ENCODE measurements at places on chromosomes 4 and X.

DNA sequence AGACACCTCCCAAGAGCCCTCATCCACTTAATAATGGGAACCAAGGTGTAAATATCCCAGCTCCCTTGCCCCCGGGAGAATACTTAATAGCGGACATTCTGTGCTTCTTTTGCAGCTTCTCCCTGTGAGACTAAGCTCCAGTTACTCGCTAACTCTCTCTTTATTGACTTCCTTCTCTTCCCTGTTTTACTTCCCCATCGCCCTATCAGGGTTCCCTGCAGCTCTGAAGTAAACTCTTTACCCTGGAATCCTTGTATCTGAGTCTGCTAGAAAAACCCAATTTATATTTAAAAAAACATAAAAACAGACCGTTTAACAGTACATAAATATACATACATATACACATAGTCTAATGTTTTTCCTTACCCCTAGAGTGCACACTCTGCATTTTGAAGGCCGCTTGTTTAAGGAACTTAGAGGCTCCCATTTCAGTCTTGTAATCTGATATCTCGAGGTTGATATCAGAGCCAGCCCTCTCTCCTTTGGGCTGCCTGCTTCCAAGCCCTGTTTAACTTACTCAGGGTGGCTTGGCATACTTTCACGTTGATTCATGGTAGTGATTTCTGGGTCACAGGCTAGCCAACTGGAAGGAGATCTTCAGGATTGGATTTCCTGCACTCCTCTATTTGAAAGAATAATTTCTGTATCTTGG lies 177.4 kb upstream of the SCML1 start:
- DNase-seq: no peak

DNA sequence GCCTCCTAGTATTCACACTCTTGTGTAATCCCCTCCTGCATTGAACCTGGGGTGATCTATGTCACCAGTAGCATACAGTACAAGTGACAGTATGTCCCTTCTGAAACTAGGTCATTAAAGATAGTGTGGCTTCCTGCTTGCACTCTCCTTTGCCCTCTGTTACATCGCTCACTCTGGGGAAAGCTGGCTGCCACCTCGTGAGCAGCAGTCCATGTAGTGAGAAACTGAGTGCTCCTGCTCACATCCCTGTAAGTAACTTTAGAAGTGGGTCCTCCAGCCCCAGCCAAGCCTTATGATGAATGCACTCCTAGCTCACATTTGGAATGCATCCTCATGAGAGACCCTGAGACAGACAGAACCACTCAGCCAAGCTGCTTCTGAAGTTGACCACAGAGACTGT lies 89.8 kb upstream of the TNIP3 start:
- no peak for DNase-seq

GRCh38 chr4:76053730-76054129 lies 17.9 kb upstream of the CXCL11 start:
- DNase-seq: no peak

GRCh38 chr4:118124997-118125396 lies 90.7 kb downstream of the NDST3 start:
- no peak for DNase-seq

- DNase-seq: no peak
These were observed 32.7 kb upstream of the SLC25A4 start for GRCh38 chr4:185110375-185110823.

DNA sequence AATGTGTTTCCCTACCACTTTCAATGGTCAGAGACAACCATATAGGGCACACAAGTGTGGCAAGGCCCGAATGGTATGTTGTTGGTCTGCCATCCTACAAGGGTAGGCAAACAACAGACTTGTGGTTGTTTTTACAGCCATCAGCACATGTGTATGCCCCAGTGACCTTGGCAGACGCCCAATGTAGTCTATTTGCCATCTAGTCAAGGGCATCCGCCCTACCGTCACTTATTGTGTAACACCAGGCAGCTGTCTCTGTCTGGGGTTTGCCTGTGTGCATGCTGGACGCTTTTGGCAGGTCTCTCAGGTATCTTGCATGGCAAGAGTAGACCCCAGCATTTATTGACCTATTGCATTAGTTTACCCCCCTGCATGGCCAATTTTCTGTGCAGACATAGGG lies 1145.5 kb upstream of the POU3F4 start:
- DNase-seq: no peak

DNA sequence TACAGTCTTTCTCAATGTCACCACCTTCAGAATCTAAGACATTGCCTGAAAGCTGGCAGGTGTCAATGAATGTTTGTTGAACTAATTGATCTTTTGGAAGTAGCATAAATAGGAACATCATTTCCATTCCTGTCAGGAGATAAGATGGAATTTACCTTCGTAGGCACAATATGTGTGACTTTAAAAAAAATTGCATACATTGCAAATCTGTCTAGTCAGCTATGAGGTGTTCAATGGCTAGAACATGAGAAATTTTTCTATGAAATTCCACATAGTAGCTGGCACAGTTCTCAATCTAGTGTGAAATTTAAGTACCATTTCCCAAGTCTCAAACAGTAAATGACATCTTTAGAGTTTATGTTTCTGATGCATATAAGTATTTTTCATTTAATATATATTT lies 10.3 kb downstream of the PAGE2 start:
- DNase-seq: no peak

- DNase-seq: no peak
These were observed 85.6 kb downstream of the MANBA start for GRCh38 chr4:102675141-102675540.

DNA sequence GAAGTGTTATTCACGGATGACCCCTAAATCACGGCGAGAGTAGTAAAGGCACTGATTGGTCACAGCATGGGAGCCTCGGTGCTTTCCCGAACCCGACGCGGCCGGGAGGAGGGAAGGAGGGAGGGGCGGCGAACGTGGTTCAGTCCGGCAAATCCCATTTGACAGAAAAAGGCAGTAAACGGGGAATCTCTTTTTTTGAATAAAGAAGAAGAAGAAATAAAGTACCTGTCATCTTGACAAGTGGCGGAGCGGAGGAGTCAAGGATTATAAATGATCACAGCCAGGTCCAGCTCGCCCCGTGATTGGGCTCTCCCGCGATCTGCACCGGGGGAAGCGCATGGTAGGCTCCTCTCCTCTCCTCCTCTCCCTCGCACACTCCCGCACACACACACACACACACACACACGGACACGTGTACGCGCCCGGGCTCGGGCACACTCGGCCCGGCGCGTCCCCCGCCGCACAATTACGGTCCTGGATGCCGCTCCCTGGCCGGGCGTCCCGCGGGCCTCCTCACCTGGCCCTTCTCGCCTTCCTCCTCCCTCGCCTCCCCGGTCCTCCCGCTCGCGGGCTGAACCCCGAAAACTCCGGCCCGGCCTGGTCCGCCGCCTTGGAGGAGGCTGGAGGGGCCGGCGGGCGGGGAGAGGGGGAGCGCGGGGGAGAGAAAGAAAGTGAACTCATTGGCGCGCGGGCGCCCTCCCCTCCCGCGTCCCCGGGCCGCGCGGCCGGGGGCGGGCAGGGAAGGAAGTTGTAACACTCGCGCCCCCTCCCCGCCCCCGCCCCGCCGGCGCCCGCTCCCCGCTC lies 99.2 kb upstream of the TENM3 start:
- DNase-seq: no peak

DNA sequence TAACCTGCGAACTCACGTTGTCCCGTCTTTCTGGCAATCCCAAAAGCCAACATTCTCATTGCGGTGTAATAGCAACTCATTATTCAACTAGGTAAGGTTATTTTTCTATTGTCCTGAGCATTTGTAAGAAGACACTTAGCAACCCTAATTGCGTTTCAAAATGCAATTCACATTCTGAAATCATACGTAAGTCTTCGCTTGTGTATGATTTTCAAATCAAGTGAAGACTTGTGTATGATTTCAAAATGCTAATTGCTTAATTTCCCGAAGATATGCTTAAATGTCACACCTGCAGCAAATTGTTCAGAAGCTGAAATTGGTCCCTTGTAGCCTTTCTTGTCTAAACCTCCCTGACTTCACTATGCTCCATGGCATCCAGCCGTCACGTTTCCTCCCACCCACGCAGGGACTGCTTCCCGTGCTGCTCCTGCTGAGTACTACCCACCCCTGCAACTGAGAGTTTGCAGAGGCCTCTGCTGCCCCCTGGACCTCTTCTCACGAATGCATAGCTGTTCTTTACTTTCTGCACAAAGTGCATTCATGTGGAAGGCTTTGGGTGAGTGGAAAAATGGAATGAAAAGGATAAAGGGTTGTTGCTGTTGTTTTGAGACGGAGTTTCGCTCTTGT lies 40.8 kb upstream of the CLDN24 start:
- DNase-seq: no peak

GRCh38 chr4:1763070-1763549 lies 30.0 kb upstream of the FGFR3 start:
- DNase-seq: no peak

- DNase-seq: no peak
These were observed 195.9 kb downstream of the SHOX start for GRCh38 chrX:826448-826847.

GRCh38 chr4:182786991-182787390 lies 130.2 kb downstream of the DCTD start:
- DNase-seq: no peak

DNA sequence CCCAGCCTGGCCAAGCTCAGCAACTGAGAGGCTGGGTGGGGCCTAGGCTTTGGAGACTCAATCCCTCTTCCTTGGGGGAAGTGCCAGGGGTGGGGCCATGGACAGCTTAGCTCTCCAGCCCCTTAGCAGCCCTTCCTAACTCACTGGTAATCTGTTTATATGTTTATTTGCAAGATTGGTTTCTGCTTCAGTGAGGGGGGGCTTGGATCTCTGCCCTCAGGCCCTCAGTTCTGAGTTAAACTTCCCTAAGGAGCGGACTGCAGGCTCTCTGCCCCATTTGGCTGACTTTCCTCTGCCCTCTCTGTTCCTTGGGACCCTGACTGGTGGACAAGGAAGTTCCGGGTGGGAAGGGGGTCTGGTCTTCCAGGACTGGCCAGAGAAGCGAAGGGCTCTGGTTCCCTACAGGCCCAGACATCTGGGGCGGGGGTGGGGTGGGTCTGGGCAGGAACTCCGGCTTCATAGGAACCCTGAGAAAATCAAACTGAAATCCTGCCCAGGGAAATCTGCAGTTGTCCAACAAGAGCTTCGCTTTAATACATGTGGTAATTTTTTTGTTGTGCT lies 51.4 kb downstream of the NALF2 start:
- no peak for DNase-seq

DNA sequence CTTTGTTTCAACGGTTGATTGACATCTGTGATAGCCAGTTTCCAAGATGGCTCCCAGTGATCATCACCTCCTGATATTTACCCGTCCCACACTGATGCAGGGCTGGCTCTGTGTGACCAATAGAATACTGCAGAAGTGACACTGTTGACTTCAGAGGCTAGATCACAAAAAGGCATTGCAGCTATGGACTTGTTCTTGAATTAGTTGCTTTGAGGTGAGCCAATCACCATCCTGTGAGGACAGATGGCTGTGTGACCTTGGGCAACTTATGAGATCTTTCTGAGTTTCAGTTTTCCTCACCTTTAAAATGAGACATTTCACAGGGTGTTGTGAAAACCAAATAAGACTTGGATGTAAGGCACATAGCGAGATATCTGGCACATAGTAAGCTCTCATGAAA lies 1.8 kb upstream of the GPR82 start:
- no peak for DNase-seq

DNA sequence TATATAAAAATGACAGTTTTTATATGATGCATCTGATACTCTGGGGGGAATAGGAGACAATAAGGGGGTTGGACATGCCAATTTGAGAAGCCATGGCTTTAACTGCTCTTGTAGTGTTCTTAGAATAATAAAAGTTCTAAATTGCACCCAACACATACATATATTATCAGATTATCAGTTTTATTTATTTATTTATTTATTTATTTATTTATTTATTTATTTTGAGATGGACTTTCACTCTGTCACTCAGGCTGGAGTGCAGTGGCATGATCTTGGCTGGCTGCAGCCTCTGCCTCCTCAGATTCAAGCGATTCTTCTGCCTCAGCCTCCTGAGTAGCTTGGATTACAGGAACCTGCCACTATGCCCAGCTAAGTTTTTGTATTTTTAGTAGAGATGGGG lies 356.8 kb downstream of the TLL1 start:
- no peak for DNase-seq

DNA sequence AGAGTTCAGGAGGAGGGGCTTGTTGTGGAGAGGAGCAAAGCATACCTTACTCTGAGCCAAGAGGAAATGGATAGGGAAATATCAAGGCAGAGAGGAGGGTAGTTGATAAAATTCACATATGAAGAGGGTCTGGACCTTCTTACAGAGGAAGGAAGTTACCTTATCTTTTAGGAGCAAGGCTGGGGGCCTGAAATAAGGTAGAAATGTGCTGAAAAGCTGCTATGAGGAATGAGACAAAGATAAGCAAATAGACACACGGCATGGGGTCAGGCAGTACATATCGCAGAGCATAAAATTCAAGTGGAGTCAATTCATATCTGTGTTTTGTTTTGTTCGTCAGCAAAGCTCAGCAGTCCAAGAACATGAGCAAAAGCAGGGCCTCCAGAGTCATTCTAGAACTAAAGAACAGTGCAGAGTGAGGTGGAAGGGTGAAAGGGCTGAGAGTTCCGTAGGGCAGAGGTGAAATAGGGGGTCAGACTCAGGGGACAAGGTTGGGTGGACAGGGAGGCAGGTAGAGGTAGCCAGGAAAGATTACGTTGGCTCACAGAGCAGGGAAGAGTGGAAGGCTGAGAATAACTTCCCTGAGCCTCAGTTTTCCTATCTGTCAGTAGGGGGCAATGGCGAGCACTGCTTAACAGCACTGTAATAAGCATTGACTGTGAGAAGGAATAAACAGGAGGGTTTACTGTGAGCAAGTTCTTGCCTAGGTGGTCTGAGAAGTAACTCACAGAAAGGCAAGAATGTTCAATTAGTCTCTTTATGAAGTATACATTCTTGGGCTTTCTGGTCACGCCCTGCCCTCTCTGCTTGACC lies 9.2 kb downstream of the VSIG4 start:
- DNase-seq: no peak

- DNase-seq: no peak
These were observed 121.9 kb upstream of the DMD start for GRCh38 chrX:33333271-33333670.

- DNase-seq: no peak
These were observed 222.6 kb upstream of the NEIL3 start for GRCh38 chr4:177087060-177087459.

- DNase-seq: no peak
These were observed 1.1 kb upstream of the UBE2D3 start for GRCh38 chr4:102828497-102828808.

GRCh38 chr4:4424499-4425115 lies 37.7 kb downstream of the NSG1 start:
- DNase-seq: no peak

Measured in stimulated activated CD8-positive, alpha-beta memory T cell treated with anti-CD3 and anti-CD28 coated beads, Interleukin-2, amount 100 ng/mL, for 1 hour (primary cell).